Suppressor macrophage treated with lipopolysaccharide for 4 hours (primary cell): ENCODE measurements at places on chromosomes 6 and 20.

DNA sequence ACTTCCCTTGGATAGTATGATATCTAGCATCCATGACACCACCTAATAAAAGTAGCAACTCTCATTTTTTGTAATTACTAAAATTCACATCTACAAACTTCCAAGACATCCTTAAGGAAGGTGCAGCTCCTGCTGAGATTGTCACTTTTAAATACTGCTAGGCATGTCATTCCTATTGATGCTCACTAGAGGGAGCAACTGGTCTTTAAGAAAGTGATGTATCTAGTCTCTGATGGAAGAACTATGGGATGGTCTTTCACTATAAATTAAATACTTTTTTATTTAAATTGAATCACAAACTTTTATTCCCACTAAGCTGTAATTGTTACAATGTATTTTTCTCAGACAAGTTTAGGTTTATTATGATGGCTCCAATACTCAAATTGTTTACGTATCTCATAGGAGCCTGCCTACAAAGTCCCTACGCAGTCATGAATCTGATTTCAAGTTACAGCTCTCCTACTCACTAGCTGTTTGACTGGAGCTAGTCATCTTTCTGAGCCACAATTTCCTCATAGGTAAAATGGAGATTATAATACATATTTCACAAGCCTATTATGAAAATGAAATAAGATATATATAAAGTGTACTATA lies 8.1 kb upstream of the TSPYL1 start:
- peak; percentile 70 for DNase-seq

DNA sequence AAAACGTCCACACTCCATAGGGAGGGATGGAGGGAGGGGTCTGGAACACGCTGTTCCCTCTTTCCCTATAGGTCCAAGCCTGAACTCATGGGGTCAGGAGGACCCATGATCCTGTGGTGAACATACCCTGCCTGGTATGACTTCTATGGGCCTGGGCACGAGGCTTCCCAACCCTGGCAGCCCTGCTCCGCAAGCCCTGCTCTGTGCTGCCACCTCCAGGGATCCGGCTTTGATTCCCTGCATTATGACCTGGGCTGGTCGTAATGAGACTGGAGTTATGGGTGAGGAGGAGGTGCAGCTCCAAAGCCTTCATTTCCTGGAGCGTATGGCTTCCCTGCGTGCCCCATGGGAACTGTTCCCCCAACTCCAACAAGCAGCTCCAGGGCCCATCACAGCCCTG lies 54.9 kb downstream of the CDH22 start:
- peak; percentile 21 for DNase-seq

DNA sequence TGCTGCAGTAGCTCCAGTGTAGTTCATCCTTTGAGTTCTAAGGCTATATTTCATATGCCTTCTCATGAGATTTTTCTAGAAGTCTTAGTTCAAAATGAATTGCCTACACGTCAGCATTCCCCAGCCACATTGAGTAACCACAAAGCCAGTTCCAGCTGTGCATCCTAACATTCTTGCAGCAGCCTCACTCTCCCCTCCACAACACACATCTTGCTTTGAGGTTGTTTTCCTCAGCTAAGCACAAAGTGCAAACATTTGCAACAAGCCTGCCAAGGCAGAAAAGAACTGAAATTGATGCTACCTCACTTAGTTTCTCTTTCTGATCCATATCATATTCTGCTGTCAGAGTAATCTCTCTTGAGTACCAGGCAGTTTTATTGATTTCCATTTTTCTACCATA lies 160.7 kb upstream of the KCNQ5 start:
- DNase-seq = no peak

DNA sequence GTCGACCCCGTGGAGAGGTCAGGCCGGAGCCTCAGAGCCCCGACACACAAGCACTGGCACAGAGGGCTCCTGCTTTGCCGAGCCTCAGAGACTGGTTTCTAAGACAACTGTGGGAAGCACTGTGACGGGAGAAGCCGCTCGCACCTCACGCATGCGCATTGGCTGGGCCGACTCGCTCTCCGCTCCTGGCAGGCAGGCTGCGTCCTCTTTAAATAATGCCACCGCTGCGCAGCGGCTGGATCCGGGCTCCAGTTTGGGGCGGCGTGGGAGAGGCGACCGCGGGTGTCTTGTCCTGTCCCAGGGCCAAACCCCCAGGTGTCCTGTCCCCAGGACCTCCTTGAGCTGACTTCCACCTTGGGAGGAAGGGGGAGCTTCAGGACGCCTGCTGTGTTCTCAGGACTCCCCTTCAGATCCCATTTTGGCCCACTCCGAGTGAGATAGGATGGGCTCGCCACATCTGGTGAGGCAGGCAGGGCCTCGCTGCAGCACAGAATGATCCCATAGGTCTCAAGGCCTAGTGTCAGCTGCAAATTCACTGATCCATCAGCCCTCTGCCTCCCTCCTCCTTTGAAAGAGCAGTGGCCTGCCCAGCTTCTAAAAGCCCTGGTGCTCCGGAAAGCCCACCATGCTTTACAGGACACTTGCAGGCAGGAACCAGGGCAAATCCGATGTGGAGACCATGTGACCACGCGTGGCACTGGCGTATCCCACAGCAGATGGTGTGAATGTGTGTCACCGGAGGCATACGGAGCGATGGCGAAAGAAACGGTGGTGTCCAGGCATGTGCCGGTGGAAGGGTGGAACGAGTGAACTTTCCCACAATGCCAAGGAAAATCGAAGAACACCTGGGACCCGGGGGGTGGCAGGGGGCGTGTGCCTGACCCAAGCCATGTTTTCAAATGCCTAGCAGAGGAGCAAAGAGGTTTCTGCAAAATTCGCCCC lies 169.3 kb upstream of the ZNF337 start:
- peak; percentile 66 for DNase-seq
